ENCODE measurements at places on chromosomes 3 and 15. TPM values are rescaled to one million over a fixed set of nuclear protein-coding genes. Genes with fewer than 3 reads are reported as not detected.

SUMF1 gene
- total RNA-seq = 47.4 TPM

KLHL24 gene
- 39.9 TPM for total RNA-seq

XCR1 gene
- total RNA-seq = not detected

SLC49A4 gene
- 27.1 TPM for total RNA-seq

CHRD gene
- 1.7 TPM for total RNA-seq

TGM4 gene
- total RNA-seq = not detected

PARL gene
- total RNA-seq = 31.5 TPM

USP50 gene
- total RNA-seq = 1.3 TPM

SPTSSB gene
- not detected for total RNA-seq

CLDN18 gene
- total RNA-seq = not detected

SLC15A2 gene
- total RNA-seq = under 0.01 TPM

IL5RA gene
- total RNA-seq = not detected

RPL39L gene
- 24.2 TPM for total RNA-seq

SLCO2A1 gene
- 0.43 TPM for total RNA-seq

NFKBIZ gene
- total RNA-seq = 126 TPM

MUC13 gene
- total RNA-seq = 0.32 TPM

ZNF385D gene
- 0.64 TPM for total RNA-seq

SOX2 gene
- not detected for total RNA-seq

SLC22A14 gene
- 0.86 TPM for total RNA-seq

ZNF80 gene
- total RNA-seq = not detected

IQCH gene
- total RNA-seq = 2.6 TPM

TMEM207 gene
- not detected for total RNA-seq

NTRK3 gene
- total RNA-seq = not detected

ZNF619 gene
- 5.2 TPM for total RNA-seq

SCN11A gene
- under 0.01 TPM for total RNA-seq

AADAC gene
- 0.32 TPM for total RNA-seq

MYZAP gene
- total RNA-seq = 0.43 TPM

A4GNT gene
- total RNA-seq = not detected

TTC23 gene
- 20.9 TPM for total RNA-seq

GCSAM gene
- not detected for total RNA-seq

PEX11A gene
- total RNA-seq = 3.9 TPM

SPSB4 gene
- total RNA-seq = not detected

CDV3 gene
- total RNA-seq = 184 TPM

KNG1 gene
- not detected for total RNA-seq

CCDC39 gene
- under 0.01 TPM for total RNA-seq

IGSF10 gene
- 0.97 TPM for total RNA-seq

MST1 gene
- 5.2 TPM for total RNA-seq

USP3 gene
- total RNA-seq = 29.3 TPM

GJD2 gene
- not detected for total RNA-seq

PLA2G4E gene
- total RNA-seq = not detected

TMEM62 gene
- total RNA-seq = 18.4 TPM

FBXL22 gene
- 1.3 TPM for total RNA-seq

CEMIP gene
- total RNA-seq = 131 TPM

ANKUB1 gene
- total RNA-seq = not detected

TLR9 gene
- not detected for total RNA-seq

SFMBT1 gene
- 4.8 TPM for total RNA-seq

PLCH1 gene
- 14.2 TPM for total RNA-seq

Measured in fibroblast of villous mesenchyme (primary cell).